ENCODE measurements at places on chromosomes 2 and 18.

- DNase-seq = no peak
Observed at GRCh38 chr18:7248877-7249276, 18.0 kb downstream of the LRRC30 start.

GRCh38 chr2:97995026-97995733 lies 568 bp downstream of the TMEM131 start:
- peak; percentile 19 for DNase-seq

DNA sequence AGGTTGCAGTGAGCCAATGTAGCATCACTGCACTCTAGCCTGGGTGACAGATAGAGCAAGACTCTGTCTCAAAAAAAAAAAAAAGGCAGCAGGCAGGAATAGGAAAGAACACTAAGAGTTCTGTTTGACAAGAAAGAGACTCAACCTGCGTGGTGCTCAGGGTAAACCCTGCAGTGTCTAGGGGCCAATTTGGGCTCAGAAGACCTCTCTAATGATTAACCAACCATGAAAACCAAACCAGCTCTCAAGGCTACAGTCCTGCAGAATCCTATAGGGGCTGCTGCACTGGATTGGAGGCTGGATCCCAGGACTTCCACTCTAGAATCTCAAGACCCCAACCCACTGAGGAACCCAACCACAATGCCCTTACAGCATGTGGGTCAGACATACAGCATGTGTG lies 2.4 kb downstream of the TRABD2A start:
- DNase-seq = no peak

DNA sequence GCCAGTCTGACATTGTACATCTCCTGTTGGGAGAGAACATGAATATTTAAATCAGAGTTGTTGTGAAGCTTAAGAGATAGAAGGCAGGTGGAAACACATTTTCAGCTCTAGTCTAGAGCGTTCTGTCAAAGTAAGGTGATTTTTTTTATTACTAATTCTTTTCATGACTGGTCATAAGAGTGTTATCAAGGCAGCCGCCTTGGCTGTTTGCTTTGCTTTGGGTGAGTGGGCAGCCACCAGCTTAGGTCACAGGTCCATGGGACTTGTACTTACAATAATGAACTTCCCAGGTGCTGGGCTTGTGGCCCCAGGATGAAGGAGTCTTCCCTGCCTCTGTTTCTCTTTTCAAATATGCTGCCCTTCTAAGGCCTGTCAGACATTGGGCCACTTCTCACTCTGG lies 256.3 kb downstream of the SRBD1 start:
- no peak for DNase-seq

Data from activated T-helper 1 cell treated with anti-CD3 and anti-CD28 coated beads, Interleukin-2, amount 50 U/mL, for 16 hours (primary cell).